ENCODE measurements at places on chromosomes 12 and 14.

- DNase-seq = no peak
Observed at GRCh38 chr12:104635607-104636343, 179.0 kb downstream of the CHST11 start.

DNA sequence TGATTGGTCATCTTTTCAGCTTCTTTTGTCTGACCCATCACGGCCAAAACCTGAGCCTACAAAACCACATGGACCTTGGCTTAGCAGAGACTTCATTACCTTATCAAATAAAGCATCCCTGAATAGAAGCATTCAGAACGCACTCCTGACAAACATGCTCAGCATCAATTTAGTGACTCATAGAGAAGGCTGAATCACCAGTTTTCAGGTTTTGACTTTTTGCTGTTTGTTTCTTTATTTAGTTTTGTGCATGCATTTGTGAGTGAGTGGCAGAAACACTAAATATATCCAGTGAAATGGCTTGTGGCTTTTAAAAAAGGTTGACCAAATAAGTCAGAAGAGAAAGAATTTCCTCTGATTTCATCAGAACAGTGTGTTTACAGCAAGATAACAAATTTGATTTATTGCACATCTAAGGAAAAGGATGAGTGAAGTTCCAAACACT, 19.0 kb upstream of the OVCH1 start:
- DNase-seq = no peak

GRCh38 chr14:95088665-95089064, 68.7 kb downstream of the DICER1 start:
- no peak for DNase-seq

GRCh38 chr12:25713264-25713663, 160.2 kb upstream of the LMNTD1 start:
- DNase-seq = no peak

- peak; percentile 83 for DNase-seq
Observed at GRCh38 chr12:26701604-26702215, 131.3 kb downstream of the ITPR2 start.

- DNase-seq = no peak
Observed at GRCh38 chr12:109020146-109020795, 597 bp downstream of the SVOP start.

DNA sequence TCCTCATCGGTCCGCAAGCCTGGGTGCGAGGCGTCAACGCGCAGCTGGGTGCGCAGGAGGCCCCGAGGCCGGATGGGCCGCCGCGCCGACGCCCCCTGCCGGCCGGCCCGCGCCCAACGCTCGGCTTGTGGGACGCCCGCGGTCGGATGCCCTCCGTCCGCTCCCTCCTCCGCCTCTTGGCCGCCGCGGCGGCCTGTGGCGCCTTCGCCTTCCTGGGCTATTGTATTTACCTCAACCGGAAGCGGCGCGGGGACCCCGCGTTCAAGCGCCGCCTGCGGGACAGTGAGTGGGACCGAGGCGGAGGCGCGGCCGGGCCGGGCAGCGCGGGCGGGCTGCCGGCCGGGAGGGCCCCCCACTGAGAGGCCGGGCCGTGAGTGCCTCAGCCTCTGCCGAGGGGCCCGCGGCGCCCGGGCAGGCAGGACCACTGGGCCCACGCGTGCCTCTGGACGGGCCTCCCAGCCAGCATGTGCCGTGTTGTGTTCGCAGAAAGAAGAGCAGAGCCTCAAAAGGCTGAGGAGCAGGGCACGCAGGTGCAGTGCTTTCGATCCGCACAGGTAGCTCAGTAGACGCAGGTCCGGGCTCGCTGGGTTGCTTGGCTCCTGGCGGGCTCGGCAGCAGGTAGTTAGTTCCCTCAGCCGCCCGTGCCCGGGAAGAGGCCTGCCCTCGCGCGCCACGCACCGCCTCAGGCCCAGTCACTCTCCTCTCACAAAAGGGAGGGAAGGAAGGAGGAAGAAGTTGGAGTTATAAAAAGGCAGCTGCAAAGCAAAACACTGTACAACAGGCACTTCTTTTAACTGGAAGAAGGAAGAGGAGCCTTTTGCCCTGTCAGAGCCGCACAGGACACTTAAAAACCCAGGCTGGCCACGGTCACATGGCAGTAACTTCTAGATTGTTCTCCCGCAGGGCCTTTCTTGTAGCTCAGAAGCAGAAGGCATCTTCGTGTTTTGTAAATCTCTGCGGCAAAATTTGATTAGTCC, at the start of gene TOMM20L:
Gene TOMM20L, plus strand, starts transcription at position 119 of the 977 bp plus-strand sequence. Its CDS starts 28 bp downstream, at position 147.
- peak; percentile 85 for DNase-seq

DNA sequence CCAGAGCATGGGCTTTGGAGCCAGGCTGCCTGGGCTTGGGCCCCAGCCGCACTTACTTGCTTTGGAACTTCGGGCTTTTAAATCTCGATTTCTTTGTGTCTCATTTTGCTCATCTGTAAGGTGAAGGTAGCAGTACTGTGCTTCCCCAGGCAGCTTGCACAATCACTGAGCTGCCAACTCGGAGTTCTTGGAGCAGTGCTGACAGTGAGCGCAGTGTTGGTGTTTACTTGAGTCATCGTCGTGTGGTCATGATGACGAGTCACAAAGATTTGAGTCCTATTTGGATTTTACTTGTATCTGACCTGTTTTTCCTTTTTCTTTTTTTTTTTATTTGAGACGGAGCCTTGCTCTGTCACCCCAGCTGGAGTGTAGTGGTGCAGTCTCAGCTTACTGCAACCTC, 31.3 kb upstream of the ATF1 start:
- no peak for DNase-seq

DNA sequence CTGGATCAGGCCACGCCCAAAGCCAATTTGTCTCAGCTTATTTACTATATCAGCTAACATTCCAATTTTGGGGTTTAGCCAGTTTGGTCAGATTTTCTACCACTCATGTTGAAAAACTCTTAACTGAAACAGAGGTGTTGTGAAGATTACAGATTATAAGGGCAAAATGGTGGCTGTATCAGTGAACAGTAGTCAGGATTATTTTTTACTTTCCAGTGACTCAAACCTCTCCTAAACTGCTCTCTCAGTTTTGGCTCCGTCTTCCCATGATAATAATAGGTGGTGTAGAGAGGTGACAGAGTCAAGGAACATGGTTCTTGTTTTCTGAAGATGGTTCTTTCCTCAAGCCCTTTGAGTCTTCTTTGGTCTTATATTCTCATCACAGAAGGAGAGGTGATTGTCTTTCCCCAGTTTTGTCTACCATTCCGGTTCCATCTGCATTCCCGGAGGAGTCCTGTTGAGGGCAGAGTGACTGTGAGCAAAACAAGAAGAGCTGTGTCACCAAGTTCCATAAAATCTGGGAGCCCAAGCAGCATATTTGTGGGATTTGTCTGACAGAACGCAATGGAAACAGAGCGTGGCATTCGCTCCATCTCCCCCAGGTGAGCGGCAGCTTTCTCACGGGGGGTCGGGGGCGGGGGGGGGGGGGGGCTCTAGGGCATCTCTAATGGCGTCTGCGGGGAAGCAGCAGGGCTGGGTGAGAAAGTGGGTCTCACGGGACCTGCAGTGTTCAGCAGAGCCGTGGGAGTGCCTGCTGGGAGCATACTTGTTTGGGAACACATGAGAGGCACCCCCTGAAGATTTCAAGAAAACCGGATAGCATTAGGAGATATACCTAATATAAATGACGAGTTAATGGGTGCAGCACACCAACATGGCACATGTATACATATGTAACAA, 59.1 kb downstream of the TBC1D30 start:
- no peak for DNase-seq

GRCh38 chr12:122089077-122089476, 10.5 kb downstream of the MLXIP start:
- DNase-seq = peak; percentile 66

DNA sequence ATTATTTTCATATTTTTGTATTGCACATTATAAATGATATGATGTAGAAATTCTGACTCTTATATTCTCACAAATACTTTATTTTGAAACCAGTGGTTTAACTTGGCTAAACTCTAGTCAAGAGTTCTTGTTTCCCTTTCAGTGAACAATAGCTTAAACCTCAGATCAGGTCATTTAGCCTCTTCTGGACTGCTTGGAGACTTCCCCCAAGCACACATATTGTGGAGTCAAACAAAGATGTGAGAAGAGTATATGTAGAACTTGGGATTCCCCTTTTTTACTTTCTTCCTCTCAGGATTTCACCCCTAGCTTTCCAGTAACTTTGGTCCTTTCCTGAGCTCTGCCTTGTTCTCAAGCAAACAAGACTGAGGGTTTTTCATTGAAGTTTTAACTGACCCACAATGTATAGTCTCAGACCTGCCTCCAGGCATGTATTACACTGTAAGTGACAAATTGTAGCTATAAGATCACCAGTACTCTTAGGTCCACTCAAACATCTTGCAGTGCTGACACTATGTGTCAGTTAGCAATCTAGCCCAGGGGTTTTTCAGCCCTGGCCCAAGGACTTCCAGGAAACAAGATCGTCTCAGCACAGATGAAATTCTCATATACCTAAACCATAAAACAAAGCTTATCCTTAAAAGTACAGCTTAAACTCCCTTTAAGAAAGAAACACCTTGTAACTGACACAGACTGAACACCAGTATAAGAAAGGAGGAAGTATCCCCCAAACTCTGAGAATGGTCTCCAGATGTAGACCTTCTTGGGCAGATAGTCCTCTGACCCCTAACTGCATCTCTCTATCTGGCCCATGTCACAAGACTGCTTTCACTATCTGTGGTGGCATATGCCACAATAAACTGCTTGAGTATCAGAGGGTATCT, 98.6 kb downstream of the SLC6A15 start:
- DNase-seq = no peak

DNA sequence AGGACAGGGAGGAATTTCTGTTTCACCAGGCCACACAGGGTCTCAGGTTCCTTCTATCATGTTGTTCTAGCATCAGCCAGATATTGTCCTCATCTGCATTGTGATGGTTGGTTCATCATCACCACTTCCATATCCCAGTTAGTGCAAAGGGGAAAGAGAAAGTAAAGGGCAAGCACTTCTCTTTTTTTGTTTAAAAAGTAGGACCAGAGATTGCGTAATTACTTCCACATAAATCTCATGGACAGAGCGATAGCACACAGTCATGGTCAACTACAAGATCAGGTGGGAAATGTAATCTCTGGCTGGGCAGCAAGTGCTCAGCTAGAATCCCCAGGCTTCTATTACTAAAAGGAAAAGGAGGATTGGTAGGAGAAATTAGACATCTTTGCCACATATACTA, 155.1 kb downstream of the KIF21A start:
- DNase-seq = peak; percentile 5

DNA sequence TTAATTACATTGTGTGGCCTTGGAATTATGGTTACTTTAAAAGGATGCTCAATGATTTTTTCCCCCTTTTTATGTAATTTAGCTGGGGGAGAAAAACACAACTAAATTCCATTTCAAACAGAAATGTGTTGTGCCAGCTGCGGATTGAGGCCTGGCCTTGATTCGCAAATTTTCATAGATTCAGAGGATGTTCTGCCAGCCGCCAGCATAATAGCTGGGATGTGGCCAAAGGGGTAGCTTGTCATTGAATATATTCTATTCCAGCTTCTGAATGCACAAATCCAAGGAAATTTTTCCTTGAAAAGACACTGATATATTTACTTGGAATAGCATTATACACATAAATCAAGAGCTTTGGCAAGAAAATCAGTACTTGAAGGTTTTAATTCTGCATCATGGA, 43.7 kb downstream of the TRHDE start:
- no peak for DNase-seq

DNA sequence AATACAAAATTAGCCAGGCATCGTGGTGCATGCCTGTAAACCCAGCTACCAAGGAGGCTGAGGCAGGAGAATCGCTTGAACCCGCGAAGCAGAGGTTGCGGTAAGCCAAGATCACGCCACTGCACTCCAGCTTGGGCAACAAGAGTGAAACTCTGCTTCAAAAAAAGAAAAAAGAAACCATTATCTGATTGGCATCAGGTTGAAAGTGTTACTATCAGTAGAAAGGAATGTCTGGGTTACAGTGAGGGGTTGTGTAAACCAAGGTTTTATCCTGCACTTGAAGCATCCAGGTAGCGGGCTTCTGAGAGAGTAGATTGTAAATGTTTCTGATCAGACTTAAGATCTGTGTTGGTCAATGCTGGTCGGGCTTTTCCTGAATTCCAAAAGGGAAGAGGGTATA, 14.1 kb upstream of the OXA1L start:
- no peak for DNase-seq

DNA sequence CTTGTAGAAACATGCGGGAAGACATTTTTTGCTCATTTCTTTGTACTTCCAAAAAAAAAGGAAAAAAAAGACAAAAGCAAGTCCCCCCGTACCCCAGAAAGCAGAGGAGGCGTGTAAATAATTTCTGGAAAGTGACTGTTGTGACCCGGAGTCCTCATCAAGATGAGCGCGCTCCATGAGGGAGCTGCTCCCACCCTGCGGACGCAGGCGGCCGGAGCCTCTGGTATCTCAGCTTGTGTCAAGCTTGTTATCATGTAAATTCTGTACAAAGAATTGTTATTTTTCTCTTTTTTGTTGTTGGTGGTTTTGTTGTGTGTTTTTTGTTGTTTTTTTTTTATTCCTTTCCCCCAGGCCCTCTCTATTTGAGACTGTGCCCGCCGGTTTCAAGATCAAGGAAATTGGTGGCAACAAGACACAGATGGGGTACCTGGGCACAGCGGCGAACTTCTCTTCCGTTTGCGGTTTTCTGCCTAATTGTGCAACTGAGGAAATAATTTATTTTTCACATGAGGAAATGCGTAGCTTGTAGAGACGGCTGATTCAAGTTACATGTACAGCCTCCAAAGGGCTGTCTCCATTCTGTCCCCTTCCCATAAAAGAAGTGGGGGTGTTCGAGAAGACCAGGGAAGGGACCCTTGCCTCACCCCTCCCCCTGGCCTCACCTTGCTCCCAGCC, 27.0 kb downstream of the HPD start:
- DNase-seq = no peak

DNA sequence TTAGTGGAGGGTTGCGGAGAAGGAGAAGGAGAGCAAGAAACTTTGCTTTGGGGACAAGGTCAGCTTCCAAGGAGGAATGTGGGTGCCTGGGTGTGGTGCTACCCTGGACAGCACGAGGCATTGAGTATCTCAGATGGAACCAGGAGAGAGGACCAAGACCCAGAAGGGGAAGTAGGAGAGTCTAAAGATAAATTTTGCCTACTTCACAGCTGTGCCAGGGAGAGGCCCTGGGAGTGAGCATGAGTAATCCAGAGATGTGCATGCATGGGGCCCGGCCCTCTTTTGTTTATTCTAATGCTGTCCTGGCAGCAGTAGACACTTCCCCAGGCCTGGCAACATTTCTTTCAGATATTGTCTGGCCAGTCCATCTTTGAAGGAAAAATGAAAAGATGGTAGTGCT, 49.5 kb upstream of the GNPNAT1 start:
- DNase-seq = peak; percentile 9
